Tibial nerve (tissue), 4 donors: ENCODE measurements at places on chromosomes 12 and 14. TPM values are rescaled to one million over a fixed set of nuclear protein-coding genes. Genes with fewer than 3 reads are reported as not detected.

The OR4E1 gene
- not detected for total RNA-seq

The CACNA2D4 gene
- 16.2 TPM for total RNA-seq

The GALNT9 gene
- 1.6 TPM for total RNA-seq

The LRRK2 gene
- total RNA-seq, result 38.5 TPM

The KCNJ8 gene
- 7.4 TPM for total RNA-seq

The ASIC1 gene
- 2.9 TPM for total RNA-seq

The ALDH2 gene
- total RNA-seq, result 120 TPM

The PAPLN gene
- total RNA-seq, result 314 TPM

The LMNTD1 gene
- total RNA-seq, result not detected

The TAS2R31 gene
- total RNA-seq, result 17.3 TPM
